ENCODE measurements at places on chromosomes 2 and 18.
A peak's percentile ranks its signal among the peaks of the same experiment; 100 is the strongest.

GRCh38 chr18:79579807-79580497, 99.7 kb upstream of the CTDP1 start:
- DNase-seq: no peak

GRCh38 chr2:109222825-109223471, 93.9 kb downstream of the SH3RF3 start:
- DNase-seq: no peak

GRCh38 chr2:121596221-121597080, 52.8 kb downstream of the CLASP1 start:
- peak; percentile 83 for DNase-seq

DNA sequence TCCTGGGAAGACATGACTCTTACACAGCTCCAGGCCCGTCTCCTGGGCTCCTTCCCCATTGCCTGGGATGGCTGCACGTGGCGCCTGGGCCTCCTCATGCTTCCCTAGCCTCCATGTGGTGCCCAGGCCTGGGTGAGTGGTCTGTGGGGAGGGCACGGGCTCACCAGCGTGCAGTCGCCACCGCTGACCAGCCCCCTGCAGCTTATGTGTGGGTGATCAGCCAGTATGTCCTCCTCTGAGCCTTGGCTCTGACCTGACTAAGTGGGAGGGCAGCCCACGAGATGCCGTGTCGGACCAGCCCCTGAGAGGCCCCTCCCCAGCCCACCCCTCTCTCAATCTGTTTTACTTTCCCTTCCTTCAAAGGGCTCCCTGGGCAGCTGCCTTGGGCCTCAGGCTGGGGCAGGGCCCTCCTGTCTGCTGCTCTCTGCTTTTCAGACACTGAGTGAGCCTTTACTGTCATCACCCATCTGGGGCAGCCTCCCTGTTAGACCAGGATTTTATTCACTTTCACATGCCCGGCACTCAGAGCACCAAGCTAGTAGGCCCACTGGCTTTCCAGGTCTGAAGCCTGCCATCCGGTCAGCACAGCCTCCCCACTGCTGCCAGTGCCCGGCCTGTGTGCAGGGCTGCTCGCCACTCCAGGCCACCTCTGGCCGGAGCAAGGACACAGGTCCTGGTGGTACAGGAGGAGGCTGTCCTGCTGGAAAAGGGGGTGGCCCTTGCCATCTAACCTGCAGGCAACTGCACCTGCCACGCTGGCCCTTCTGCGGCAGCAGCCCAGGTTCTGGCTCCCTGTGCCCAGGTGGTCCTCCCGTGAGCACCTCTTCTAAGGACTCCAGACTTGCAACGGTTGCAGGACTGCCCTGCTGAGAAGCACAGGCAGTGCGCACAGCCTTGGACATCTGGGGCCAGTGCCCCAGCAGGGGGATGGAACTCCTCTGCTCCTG, 84.9 kb upstream of the HPCAL1 start:
- DNase-seq: no peak

Data from ELR (cell line).